Osteoblast (primary cell): ENCODE measurements at places on chromosomes 5 and 9. TPM values are rescaled to one million over a fixed set of nuclear protein-coding genes. Genes with fewer than 3 reads are reported as not detected.
A peak's percentile ranks its signal among the peaks of the same experiment; 100 is the strongest.

Gene ARL14EPL
- not detected in 2 replicates for total RNA-seq

Gene CSF2
- total RNA-seq = not detected in 2 replicates

Gene CDHR2
- total RNA-seq = under 0.01 TPM in 1 of 2 replicates, not detected in the other

DNA sequence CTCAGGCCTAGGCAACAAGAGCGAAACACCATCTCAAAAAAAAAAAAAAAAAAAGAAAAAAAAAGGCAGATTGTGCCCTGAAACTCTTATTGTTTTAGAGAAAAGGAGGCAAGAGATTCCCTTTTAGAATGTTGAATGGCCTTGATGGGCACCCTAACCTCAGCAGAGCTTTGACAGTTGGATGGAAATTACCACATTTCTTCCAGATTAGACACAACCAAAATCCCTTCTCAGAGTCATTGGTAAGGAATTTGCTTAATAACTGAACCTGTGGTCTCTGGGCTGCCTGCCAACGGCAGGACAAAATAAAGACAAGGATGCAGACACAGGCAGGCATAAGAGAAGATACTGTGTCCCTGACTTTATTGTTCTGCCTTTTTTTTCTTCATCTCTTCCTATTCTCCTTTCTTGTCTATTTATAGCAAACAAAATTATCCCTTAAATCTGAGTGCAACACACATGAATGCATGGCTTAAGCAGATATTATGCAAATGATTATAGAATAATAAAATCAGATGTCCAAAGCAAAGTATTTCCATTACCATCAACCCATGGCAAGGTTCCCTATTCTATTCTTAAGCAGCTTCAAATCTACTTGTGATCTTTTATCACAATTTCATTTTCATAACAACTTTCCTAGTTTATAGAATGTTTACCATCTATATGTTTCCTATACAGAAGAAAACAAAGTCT lies 37.3 kb upstream of the TRIO start:
- H3K27ac ChIP-seq = peak overlapping the region; percentile 35
- peak; percentile 73 for DNase-seq
- no peaks in the 10 kb centered on the region for H3K27me3 ChIP-seq
- no peaks in the 10 kb centered on the region for H3K36me3 ChIP-seq
- H3K4me3 ChIP-seq = no peak overlapping the region

- no peaks in the 10 kb centered on the region for H3K27me3 ChIP-seq
- no peaks in the 10 kb centered on the region for H3K4me1 ChIP-seq
- DNase-seq = no peak
- no peak overlapping the region for H3K27ac ChIP-seq
- no peaks in the 10 kb centered on the region for H3K36me3 ChIP-seq
- H3K4me3 ChIP-seq = no peak overlapping the region
These were observed 257.5 kb downstream of the DMAC1 start for GRCh38 chr9:7542126-7542525.

Gene IFNA17
- total RNA-seq = not detected in 2 replicates

DNA sequence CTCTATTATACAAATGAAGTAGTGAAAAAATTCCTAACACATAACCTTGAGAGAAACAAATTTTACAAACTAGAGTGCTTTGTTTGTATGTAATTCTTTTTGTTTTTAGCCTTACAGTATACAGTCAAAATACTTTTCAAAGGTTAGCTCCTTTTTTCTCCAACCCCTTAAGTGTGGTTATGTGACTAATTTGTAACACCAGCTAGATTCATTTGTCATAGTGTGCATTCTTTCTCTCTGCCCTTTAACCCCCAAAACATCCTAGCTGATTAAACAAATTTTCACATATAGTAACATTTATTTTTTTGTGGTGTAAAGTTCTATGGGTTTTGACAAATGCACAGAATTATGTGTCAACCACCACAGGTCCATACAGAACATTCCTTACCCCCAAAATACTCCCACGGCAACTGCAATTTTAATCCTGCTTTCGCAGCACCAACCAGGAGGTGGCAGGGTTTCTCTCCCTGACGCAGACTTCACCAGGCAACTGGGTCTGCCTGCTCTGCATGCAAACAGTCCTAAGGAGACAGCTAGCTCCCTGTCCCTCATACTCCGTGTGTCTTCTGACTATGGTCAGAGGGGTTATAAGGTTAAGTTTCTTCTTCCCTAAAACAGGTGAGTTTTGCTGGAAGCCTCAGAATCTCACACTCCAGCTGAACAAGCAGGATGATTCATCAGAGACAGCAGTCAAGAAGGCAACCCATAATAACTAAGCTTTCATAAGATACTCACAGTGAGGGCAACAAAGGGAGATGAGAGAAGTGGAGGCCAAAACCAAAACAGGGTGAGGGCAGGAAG lies 44.5 kb upstream of the NR5A1 start:
- no peaks in the 10 kb centered on the region for H3K36me3 ChIP-seq
- H3K27ac ChIP-seq = peak overlapping the region; percentile 26
- no peak for DNase-seq
- peaks cover 24% of the 10 kb centered on the region for H3K4me1 ChIP-seq

- no peak overlapping the region for H3K4me3 ChIP-seq
- H3K27me3 ChIP-seq = no peaks in the 10 kb centered on the region
- no peaks in the 10 kb centered on the region for H3K36me3 ChIP-seq
- no peak overlapping the region for H3K27ac ChIP-seq
These were observed 225.7 kb downstream of the ASTN2 start for GRCh38 chr9:117189121-117189520.

GRCh38 chr5:171627936-171628632 lies 157.5 kb upstream of the SMIM23 start:
- H3K4me3 ChIP-seq = no peak overlapping the region
- H3K27ac ChIP-seq = no peak overlapping the region
- H3K36me3 ChIP-seq = no peaks in the 10 kb centered on the region
- DNase-seq = no peak
- no peaks in the 10 kb centered on the region for H3K4me1 ChIP-seq

Gene F2RL2
- total RNA-seq = 1.1 and 1.5 TPM in 2 replicates

Gene CSF1R
- total RNA-seq = 0.36 and 0.88 TPM in 2 replicates

DNA sequence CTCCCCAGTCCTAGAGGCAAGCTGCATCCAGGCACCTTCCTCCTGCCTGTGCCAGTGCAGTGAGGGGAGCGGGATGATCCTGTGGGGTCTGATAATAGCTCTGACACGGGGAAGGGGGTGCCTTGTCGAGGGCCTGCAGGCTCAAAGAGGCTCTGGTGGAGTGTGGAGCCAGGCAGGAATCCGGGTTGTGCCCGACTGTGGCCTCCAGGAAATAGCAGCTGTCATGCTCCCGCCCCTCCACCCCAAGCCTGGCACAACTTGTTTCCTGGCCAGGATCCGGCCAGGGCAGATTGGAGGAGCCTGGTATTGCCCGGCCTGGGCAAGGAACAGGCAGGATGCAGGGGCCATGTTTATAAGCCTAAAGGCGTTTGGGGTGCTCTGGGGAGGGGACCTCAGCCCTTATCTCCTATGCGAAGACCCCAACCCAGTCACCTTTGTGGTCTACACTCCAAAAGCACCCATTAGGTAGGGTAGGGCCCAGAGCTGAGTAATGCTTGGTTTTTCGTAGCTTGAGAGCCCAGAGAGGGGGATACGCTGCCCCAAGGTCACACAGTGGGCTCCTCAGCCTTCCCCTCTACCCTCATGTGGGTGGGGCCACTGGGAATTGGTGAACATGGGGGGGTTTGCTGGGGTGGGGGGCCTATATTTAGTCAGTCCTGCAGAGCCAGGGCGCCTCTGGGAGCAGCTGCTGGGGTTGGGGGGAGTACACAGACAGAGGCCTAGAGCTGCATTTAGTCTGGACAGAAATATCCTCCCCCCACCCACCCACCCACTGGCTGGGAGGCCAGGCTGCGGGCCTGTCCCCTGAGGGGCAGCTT lies 12.2 kb downstream of the CXXC5 start:
- DNase-seq = peak; percentile 90
- peaks cover 92% of the 10 kb centered on the region for H3K4me1 ChIP-seq
- peak overlapping the region; percentile 98 for H3K27ac ChIP-seq
- H3K36me3 ChIP-seq = peaks cover 14% of the 10 kb centered on the region
- peak overlapping the region; percentile 52 for H3K4me3 ChIP-seq

- peak; percentile 91 for DNase-seq
- H3K27me3 ChIP-seq = no peaks in the 10 kb centered on the region
- peak overlapping the region; percentile 79 for H3K4me3 ChIP-seq
- H3K4me1 ChIP-seq = peaks cover 14% of the 10 kb centered on the region
- peak overlapping the region; percentile 82 for H3K27ac ChIP-seq
These were observed 646 bp downstream of the CARNMT1 start for GRCh38 chr9:75027187-75028107.
